NCI-H526 (cell line): ENCODE measurements at places on chromosomes 12 and 14.

DNA sequence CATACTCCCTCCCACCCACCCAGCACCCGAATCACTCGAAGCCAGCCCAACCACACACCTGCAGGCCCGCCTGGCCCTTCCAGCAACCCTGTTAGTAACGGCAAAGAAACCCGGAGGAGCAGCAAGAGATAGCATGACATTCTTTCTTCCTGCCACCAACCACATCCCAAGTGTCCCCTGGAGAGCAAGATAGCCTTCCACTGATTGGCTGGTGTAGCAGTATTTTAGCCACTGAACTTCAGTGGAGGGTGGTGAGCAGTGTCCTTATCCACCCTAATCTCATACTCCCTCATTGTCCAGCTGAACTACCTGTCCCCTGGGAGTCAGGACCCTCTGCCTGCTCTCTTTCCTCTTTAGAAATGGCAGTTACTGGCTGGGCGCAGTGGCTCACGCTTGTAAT lies 769 bp upstream of the SLC39A5 start:
- DNase-seq, result no peak

GRCh38 chr12:13222076-13222475 lies 25.6 kb downstream of the EMP1 start:
- no peak for DNase-seq

DNA sequence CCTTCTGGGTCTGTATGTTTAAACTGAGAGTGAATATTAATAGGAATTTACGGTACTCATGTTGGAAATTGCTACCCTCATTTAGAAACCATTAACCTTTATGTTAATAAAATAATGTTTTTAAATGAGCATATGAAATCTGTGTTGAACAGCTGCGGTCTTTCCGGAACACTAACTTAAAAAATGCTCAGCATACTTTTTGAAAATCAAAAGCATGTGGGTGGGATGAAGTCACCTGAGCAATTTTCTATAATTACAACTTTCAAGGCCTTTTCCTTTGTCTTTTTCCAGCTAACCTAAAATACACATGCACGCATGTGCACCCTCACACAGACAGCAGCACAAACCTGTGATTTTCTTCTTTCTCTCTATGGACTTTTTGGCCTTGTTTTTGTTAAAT lies 39.8 kb downstream of the BORCS5 start:
- DNase-seq, result no peak

DNA sequence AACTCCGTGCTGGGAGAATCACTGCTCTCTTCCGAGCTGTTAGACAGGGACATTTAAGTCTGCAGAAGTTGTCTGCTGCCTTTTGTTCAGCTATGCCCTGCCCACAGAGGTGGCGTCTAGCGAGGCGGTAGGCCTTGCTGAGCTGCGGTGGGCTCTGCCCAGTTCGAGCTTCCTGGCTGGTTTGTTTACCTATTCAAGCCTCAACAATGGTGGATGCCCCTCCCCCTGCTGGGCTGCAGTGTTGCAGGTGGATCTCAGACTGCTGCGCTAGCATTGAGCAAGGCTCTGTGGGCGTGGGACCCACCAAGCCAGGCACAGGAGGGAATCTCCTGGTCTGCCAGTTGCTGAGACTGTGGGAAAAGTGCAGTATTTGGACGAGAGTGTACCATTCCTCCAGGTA lies 43.7 kb downstream of the GPR137C start:
- no peak for DNase-seq

DNA sequence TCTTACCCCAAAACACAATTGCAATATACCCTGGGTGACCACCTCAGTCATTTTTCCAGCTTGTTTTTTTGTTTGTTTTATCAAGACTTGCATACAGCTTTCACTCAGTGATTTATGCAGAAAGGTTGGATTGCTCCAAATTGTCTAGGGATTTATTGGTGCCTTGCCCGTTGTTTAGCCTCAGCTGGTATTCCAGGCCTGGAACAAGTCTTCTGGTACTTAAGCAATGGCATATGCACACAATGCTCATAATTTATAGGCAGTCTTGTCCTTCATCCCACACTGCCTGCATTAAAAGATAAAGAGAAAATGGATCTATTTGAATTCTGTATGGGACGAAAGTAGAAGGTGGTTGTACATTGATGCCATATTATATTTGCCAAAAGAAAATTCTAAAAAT lies 392.5 kb downstream of the ADAMTS20 start:
- DNase-seq, result no peak

DNA sequence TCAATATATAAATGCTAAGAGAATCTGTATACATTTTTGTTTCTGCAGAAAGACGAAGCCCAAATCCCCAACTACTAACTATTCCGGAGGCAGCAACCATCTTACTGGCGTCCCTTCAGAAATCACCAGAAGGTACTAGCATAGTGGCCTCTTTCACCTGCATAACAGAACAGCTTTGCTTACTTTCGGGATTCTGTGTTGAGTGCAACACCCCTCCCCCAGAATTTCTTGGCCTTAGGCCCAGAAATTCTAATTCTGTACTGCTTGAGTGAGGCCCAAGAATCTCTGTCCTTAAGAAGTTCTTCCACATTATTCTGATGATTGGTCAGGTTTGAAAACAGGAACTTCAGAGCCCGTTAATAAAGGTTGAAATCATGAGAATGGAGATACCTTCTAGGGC lies 2.9 kb downstream of the SPX start:
- DNase-seq, result no peak

DNA sequence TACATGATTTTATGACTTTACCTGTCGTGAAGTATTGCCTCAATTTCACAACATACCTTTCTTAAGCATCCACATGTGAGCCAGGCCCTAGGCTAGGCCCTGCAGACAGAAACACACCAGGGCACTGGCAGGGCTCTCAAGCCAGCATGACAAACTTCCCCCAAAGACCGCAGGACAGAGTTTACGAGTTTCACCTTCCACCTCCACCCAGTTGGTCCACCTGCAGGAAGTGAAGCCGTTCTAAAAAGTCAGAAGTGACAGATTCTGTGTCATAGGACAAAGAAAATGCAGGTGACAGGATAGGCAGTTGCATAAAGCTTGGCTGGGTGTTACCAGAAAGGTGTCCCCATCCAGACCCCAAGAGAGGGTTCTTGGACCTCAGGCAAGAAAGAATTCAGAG lies 382.3 kb downstream of the PCNX1 start:
- DNase-seq, result no peak

DNA sequence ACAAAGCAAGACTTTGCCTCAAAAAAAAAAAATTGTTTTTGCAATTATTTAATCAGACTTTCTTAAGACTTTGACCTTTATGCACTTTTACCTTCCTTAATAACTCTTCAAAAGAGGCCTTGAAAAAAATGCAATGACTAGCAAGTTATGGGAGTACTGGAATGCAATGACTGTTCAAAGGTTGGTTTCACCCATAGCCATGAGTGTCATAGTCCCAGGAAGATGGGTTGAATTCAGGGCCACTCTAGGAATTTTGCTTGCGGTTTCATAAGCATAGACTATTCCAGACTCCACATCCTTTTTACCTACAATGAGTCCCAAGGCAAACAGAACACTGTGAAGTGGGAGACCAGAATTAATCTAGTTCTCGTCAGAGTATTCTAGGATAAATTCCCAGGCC lies 29.4 kb upstream of the DENND5B start:
- DNase-seq, result no peak

DNA sequence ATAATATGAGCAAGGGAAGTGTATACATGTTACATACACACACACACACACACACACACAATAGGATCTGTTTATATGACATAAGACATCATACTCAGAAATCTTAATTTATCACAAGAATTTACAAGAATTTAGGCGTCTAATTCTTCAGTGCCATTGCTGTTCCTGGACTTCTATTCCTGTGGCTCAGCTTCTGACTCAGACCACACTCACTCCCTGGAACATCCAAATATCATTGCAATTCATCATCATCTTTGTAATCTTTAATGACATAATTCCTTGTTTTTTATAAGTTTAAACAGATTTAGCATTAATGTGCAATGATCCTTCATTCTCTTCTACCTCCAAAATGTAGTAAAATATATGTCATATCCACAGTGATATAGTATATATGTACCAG lies 544.2 kb downstream of the FOXG1 start:
- DNase-seq, result no peak

GRCh38 chr14:105205673-105206208 lies 24.6 kb upstream of the NUDT14 start:
- DNase-seq, result no peak

- DNase-seq, result no peak
Measured at GRCh38 chr14:104419865-104420505, 159.6 kb upstream of the C14orf180 start.

DNA sequence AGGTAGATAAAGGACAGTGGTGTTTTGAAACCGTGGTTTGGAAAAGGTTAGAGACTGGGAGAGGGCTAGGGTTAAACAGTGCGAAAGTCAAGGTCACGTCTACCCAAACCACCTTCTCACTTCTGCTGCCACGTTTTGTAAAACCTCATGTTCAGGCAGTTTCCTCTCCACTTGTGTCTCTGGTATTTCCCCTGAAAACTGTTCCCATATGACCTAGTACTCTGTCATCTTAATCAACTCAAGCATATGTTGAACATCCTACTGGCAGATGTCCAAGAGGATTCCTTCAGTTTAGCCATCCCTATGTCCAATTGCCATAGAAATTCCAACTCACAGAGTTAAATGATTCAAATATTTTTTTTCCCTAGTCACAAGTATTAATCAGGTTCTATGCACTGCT lies 17.4 kb downstream of the CLEC4C start:
- DNase-seq, result no peak

- peak; percentile 4 for DNase-seq
Measured at GRCh38 chr14:28635387-28635786, 131.2 kb upstream of the FOXG1 start.

- DNase-seq, result no peak
Measured at GRCh38 chr12:2963154-2963759, 4.1 kb downstream of the TEAD4 start.

GRCh38 chr12:26119391-26119989 lies 5.3 kb downstream of the BHLHE41 start:
- DNase-seq, result peak; percentile 76

GRCh38 chr12:129483111-129483893 lies 420.5 kb downstream of the TMEM132D start:
- DNase-seq, result no peak

GRCh38 chr12:67625004-67625403 lies 23.5 kb upstream of the DYRK2 start:
- no peak for DNase-seq

DNA sequence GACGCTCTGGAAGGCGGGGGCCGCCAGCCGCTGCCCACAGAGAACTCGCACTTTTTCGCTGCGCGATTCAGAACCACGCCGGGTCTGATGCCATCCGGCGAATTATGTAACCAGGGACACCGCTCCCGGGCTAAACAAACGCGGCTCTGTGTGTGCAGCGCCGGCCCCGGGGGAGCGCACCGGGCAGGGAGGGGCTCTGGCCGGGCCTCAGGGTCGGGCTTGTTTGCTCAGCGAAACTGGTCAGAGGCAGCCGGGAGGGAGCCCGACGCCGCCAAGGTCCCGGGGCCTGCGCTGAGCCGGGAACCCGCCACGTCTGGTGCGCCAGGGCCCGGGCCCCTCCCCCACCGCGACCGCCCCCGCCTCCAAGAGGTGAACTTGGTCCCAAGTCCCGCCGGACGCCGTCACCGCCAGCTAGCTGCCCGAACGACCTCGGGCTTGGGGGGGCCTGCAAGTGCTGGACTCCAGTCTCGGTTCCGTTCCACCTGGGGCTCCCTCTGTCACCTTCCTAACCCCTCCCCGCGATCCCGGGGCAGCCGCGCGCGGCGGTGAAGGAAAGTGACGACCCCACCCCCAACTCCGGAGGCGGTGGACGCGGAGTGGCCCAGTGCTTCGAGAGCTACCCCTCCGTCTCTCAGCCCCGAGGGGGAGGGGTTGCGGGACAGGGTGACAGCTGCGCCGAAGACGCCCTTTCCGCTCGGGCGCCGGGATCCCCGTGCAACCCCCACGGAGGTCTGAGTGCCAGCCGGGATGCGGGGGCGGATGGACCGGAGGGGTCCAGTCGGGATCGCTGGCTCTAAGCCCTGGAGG lies 848 bp downstream of the CTDSP2 start:
- peak; percentile 75 for DNase-seq

GRCh38 chr14:70898111-70898745 lies 9.0 kb upstream of the PCNX1 start:
- DNase-seq, result no peak

- DNase-seq, result no peak
Measured at GRCh38 chr14:22263961-22264360, 325.1 kb downstream of the DAD1 start.

DNA sequence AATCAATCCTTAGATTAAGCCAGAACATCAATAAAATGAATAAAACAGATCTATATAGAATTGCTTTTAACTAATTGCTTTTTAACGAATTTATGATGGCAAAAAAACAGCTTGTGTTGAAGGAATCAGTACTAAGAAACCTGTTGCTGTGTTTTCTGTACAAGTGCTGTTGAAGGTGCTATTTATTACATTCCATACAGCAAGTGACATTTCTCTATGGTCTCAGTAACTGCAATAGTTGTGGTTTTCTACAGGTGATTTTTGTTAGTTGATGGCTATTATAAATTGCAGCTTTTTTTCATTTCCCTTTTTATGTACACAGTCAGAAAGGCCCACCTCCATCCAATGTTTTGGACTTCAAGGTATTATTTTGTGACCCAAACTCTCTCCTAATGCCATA lies 56.6 kb downstream of the SLC2A13 start:
- no peak for DNase-seq

- no peak for DNase-seq
Measured at GRCh38 chr14:22179190-22179589, 409.8 kb downstream of the DAD1 start.

- no peak for DNase-seq
Measured at GRCh38 chr12:69107541-69107940, 131.8 kb upstream of the CPSF6 start.

DNA sequence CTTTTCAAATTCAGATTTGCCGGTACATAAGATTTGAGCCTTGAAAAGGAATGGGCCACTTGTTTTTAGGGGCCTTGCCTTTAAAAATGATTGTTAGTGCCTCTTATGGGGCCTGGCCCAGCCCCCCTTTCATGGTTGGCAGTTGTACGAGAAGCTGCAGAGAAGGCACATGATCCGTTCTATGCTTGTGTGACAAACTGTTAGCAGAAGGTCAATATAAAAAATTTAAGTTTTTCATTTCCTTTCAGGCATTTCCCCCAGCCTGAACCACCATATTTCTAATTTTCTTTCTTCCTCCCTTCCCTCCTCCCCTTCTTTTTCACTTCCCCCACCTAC lies 119.1 kb downstream of the PLXNC1 start:
- DNase-seq, result no peak

GRCh38 chr12:130933269-130933995 lies 20.3 kb upstream of the ADGRD1 start:
- DNase-seq, result no peak
